ENCODE measurements at places on chromosomes 5 and 9. TPM values are rescaled to one million over a fixed set of nuclear protein-coding genes. Genes with fewer than 3 reads are reported as not detected.
A peak's percentile ranks its signal among the peaks of the same experiment; 100 is the strongest.

DNA sequence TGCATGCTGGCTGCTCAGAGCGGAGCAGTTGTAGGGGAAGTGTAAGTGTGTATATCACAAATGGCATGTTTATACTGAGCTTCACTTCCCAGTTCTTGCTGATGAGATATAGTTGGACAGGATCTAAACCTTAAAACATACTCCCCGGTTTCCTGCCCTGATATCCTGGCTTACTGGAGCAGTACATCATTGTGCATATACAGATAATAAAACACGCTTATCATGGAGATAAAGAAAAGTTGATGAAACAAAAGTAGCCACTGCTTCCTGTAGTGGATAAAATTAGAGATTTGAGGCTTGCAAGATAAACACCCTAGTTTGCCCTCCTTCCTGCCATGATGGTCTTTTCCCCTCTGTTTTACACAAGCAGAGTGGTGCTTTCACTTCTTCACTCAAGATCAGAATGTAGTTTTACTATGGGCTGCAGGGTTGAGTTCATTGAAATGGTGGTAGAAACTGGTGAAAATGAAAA, 15.0 kb downstream of the NPR3 start:
- H3K27ac ChIP-seq = no peak overlapping the region
- no peak for DNase-seq
- H3K36me3 ChIP-seq = no peaks in the 10 kb centered on the region
- no peaks in the 10 kb centered on the region for H3K27me3 ChIP-seq

GRCh38 chr9:35923927-35924763, 14.9 kb downstream of the SPAAR start:
- peak; percentile 70 for DNase-seq
- no peaks in the 10 kb centered on the region for H3K27me3 ChIP-seq
- H3K27ac ChIP-seq = peak overlapping the region; percentile 72
- H3K36me3 ChIP-seq = no peaks in the 10 kb centered on the region

GRCh38 chr9:76297721-76298239, 96.4 kb downstream of the RFK start:
- no peaks in the 10 kb centered on the region for H3K36me3 ChIP-seq
- H3K27me3 ChIP-seq = no peaks in the 10 kb centered on the region
- no peak overlapping the region for H3K4me3 ChIP-seq
- peak; percentile 39 for DNase-seq
- peaks cover 5% of the 10 kb centered on the region for H3K4me1 ChIP-seq

DNA sequence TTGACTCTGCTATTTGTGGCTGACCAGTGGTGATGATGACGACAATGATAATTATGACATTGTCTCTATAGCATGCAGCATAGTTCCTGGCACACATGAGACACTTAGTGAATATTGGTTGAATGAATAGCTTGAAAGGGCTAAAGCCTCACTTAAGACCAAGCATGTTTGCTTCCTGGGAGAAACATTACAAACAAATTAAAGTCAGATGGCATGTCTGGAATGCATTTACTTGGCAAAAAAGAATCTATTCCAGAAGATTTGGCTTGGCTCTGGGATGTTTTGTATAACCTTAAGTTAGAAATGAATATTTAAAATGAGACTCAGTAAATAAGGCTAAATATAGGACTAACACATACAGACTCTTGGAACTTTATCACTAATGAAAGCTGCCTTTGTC, 21.6 kb downstream of the GAS1 start:
- DNase-seq = no peak
- no peaks in the 10 kb centered on the region for H3K4me1 ChIP-seq
- H3K27ac ChIP-seq = no peak overlapping the region
- no peaks in the 10 kb centered on the region for H3K36me3 ChIP-seq

EPB41L4A gene
- total RNA-seq = 12.2 TPM

PCDHB2 gene
- 2.2 TPM for total RNA-seq

Measured in ovary (tissue), 10 donors.